ENCODE measurements at places on chromosomes 11 and 22.

- peak; percentile 69 for DNase-seq
Measured at GRCh38 chr22:45101515-45102227, 62.1 kb upstream of the NUP50 start.

DNA sequence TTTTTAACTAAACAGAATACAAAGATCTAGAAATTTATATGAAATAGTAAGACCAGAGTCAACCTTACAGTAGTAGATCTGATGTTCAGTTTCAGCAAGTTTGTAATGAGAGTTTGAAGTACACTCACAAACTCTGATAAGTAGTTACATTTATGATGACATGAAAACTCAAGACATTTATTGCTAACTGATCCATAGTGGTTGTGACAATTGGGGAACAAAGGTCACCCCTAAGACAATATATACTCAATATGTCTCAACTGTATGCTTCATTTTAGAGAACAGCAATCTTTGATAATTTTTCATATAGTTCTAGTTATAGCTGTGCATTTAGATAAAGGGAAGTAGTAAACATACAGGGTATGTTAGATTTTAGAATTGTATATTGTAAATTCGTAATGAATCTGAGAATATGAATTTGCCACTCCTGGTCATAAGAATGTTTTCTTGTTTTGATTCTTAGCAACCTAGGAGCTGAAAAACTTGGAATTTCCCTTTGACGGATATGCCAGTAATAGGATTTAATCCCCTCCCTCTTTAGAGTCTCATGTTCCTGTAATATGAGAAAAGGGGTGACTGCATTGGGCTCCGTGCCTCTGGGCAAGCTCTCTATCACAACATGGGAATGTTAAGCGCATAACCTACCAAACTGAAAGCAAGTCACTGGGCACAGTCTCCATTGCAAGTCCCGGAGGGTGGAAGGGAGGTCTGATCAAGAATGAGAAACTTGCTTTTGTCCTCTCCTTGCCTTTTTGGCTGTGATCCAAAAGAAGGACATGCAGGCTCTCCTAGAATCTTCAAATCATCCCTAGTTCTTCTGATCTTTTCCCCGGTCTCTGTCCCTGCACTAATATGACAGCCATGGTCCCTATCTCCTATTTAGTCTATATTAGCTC lies 11.4 kb downstream of the OR10D3 start:
- DNase-seq = peak; percentile 78

DNA sequence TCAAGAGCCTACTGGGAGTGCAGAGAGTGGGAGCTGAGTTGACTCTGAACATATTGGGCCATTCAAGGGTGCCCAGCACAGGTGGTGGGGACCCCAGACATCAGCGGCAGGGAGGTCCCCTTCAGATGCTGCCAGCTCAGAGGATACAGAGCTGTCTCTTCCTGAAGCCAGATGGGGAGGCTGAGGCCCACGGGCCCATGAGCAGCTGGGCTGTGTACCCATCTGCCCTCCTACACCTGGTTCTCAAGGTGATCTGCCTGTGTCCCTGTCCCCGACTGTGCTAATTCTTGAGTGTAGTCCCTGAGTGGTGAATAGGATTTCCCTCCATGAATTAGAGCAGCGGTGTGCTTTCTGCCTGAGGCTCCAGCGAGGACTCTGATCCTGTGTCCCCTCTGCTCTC lies 76.3 kb downstream of the MICAL2 start:
- DNase-seq = no peak

DNA sequence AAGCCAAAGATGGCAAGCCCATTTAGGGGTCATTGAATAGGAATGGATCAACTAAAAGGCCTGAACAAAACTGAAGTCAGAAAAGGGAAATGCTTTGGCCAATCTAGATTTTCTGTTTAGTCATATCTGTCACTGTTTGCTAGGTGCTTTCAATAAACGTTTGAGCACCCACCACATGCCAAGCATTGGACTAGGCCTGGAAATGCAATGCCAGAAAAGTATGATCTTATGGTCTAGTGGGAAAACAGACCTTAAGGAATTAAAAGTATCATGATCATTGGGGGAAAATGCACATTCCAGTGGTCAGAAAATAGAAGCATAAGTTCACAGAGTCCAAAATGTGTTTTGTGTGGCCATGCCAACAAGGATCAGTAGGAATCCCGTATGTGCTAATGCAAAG lies 76.8 kb upstream of the BIRC3 start:
- DNase-seq = no peak

GRCh38 chr22:36239150-36239400 lies 252 bp downstream of the APOL2 start:
- no peak for DNase-seq

GRCh38 chr11:127789927-127790326 lies 789.4 kb upstream of the KIRREL3 start:
- peak; percentile 3 for DNase-seq

DNA sequence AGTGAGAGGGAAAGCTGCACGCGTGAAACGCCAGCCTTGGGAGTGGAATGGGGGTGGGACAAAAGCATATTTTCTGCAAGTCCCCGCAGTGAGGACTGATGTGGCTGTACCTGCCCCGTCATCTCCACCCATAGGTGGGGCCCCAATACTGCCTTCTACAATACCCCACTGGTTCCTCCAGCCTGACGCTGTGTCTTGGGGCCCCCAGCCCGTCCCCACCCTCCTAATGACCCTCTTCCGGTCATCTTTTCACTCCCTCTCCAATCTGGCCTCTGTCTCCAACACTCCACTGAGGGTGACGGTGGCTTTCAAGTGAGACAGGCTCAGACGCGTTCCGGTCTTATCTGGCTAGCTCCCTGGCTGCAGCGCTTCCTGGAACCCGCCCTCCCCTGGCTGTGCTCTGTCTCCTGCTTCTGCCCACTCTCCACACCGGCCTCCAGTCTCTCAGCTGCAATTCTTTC lies 104.2 kb downstream of the MICAL3 start:
- DNase-seq = peak; percentile 72

GRCh38 chr11:41005986-41006385 lies 453.5 kb downstream of the LRRC4C start:
- DNase-seq = no peak

DNA sequence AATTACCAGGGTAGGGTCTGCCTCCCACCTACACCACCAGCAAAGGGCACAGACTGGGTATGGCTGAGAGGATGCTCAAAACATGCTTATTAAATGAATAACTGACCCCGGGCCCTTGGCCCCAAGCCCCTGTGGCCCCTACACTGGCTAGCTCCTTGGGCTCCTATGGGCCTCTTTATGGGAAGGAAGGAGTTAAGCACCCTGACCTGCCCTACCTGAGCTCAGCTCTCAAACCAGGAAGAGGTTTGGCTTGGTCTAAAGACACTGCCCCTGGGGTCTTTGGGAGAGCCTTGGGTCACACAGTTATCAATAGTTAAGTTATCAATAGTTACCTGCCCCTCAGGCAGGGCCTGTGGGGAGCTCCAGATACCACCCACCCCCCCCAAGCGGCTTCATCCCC lies 1.2 kb downstream of the USH1C start:
- DNase-seq = no peak

DNA sequence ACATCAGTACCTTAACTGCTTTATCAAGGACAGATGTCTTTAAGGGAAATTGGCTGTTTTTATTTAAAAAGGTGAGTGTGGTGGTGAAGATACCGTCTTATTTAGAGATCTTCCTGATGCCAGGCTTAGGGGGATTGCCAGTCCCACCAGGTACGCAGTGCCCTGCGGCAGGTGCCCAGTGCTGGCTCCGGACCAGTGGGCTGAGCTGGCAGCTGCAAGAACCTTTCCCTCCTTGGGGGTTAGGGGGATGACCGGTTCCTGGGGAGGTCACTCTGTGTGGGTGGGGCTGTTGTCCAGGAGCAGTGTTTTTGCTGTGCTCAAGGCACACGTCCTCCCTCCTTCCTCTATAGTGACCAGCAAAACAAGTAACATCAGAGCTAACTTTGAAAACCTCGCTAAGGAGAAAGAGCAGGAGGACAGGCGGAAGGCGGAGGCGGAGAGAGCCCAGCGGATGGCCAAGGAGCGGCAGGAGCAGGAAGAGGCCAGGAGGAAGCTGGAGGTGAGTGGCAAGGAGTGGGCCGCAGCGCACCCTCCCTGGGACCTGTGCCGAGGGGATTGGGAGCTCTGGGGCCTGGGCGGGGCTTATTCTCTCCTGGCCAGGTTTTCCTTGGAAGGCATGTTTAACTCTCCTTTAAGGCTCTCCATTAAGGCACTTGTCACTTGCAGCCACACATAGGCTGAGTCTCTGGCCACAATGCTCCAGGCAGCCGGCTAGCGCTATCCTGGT lies 30.5 kb downstream of the CTTN start:
- DNase-seq = no peak

GRCh38 chr22:32331236-32331917 lies 26.3 kb upstream of the RFPL3 start:
- DNase-seq = no peak

- DNase-seq = no peak
Measured at GRCh38 chr11:25655636-25656035, 676.3 kb upstream of the ANO3 start.

DNA sequence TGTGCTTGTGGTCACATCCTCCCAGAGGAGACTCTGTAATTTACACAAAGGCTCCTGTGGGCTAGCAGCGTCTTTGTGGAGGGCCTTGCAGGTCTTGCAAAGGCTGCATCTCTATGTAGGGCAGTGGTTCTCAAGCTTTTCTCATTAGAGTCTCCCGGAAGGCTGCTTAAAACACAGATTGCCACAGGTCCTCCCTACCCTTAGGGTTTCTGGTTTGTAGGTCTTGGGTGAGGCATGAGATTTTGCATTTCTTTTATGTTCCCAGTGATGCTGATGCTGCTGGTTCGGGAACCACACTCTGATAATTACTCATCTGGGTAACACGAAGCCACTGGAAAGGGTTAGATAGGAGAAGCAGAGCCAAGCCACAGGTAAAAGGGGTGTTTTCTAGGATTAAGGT lies 151.3 kb upstream of the ZBED5 start:
- no peak for DNase-seq

DNA sequence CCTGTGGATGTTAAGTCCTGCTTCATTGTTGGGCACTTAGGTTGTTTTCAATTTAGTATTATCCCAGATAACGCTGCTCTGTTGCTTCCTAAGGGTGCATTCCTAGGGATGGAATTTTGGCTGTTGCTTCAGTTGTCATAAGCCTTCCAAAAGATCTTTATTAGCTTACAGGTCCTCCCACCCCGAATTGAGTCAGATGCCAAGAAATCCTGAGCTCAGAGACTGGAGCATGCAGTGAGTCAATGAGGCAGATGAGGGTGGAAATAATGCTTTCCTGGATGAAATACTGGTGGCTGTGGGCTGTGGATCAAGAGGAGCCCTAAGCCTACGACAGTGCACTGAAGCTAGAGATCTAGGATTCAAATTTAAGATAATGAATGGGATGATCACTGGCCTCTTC lies 10.7 kb upstream of the IL18BP start:
- DNase-seq = peak; percentile 83

DNA sequence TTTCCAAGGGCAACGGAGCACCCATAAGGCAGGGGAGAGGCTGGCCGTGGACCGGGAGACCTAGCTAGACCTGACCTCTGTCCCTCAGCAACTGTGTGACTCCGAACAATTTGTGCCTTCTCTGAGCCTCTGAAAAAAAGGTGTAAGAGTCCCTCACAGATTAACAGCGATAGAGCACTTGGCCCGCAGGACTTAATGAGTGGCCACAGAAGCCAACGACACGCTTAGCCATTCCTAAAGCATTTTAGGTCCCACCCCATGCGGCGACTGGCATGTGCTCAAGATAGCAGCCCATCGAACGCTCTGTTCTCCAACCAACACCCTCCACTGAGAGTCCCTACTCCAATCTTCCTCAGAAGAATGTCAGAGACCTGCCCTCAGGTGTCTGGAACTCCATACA lies 1.5 kb downstream of the SULT4A1 start:
- no peak for DNase-seq

GRCh38 chr11:113496026-113496651 lies 20.9 kb upstream of the DRD2 start:
- no peak for DNase-seq

GRCh38 chr11:16977136-16977993 lies 36.8 kb downstream of the PLEKHA7 start:
- no peak for DNase-seq

All from muscle of leg (tissue), 16 donors.